ENCODE measurements at places on chromosomes 3 and 15.

DNA sequence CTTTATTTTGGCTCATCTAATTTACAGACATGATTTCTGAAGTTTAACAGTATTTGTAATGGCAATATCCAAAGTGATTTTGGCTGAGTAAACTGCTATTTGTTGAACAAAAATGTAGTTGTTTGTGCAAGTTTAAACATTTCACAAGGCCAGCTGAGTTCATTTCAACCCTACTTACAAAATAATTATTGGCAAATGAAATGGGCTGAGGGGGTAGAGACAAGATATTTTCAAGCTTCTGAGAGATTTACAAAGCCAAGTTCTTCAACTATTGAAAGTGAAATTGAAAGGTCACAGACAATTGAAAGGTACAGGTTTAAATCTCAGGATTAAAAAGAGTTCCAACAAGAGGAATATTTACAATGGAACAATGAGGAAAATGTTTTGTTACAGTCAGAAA is 77.1 kb downstream of the DUT start:
- no peak for DNase-seq

- peak; percentile 25 for DNase-seq
Measured at GRCh38 chr15:32663671-32664070, 22.2 kb downstream of the SCG5 start.

GRCh38 chr3:27209617-27210264 is 159.4 kb downstream of the NEK10 start:
- no peak for DNase-seq

DNA sequence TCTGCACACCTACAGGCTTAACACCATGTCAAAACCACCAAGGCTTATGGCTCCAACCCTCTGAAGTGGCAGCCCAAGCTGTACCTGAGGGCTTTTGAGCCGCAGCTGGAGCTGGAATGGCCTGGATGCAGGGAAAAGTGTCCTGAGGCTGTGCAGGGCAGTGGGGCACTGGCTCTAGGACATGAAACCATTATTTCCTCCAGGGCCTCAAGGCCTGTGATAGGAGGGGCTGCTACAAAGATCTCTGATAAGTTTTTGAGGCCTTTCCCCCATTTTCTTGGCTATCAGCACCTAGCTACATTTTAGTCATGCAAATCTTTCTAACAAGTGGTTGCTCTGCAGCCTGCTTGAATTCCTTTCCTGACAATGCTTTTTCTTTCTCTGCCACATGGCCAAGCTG is 37.6 kb downstream of the SPATA16 start:
- no peak for DNase-seq

DNA sequence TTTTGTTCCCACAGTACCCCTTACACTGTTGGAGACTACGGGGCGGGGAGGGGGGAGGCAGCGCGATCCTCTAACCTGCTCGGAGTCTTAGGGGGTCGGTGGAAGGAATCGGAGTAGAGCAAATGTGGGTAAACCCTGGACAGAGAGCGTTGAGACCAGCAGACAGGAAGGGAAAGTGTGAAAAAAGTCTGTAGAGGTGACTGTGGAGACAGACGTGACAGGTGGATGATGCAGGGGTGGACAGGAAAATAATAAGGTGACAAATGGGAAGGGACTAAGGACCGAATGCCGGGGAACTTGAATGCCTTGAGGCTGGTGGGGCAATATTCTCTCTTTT is 424 bp downstream of the EAF2 start:
- DNase-seq: peak; percentile 38

DNA sequence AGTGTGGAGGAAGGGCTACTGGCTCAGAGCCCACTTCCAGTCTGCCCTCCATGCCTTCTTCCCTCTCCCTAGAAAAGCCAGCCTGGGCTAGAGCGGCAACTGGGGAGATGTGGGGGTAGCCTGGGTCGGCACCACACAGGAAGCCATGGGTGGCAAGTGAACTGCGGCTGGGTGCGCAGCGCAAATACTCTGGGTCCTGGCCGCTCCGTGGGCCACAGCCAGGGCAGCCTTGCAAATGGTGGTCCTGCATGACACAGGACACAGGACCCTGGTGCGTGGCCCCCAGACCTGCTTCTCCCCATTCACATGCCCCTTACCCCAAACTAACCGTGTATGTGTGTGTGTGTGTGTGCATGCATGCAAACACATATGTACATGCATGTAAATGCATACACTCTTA is 25.7 kb downstream of the PRKCD start:
- DNase-seq: no peak

- DNase-seq: peak; percentile 46
Measured at GRCh38 chr3:184724699-184725098, 12.8 kb upstream of the MAGEF1 start.

GRCh38 chr3:180888992-180889560 is 23.4 kb upstream of the FXR1 start:
- DNase-seq: no peak

DNA sequence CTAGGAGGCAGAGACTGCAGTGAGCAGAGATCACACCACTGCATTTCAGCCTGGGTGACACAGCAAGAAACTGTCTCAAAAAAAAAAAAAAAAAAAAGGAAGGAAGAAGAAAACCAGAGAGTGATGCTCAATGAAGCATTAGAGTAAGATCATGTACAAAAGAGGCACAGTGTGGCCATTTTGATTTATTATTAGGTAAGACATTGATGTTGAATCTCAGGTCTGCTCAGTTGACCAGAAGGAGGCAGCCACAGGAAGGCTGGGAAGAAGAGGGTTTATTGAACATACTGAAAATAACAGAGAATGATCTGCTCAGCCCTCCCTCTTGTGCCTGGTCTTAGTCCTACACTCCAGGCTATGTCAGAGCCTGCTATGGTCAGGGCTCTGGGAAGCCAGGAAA is 15.6 kb downstream of the LRRK1 start:
- DNase-seq: no peak

DNA sequence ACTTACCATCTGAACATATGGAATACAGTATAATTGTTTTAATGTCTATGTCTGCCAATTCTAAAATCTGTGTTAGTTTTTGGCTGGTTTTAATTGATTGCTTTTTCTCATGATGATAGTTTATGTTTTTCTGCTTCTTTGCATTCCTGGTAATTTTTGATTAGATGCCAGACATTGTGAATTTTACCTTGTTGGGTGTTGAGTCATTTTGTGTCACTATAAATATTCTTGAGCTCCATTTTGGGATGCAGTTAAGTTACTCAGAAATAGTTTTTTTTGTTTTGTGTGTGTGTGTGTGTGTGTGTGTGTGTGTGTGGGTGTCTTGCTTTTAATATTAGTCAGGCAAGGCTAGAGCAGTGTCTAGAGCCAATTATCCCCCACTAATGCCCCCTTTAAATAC is 818.8 kb upstream of the NR2F2 start:
- DNase-seq: no peak

DNA sequence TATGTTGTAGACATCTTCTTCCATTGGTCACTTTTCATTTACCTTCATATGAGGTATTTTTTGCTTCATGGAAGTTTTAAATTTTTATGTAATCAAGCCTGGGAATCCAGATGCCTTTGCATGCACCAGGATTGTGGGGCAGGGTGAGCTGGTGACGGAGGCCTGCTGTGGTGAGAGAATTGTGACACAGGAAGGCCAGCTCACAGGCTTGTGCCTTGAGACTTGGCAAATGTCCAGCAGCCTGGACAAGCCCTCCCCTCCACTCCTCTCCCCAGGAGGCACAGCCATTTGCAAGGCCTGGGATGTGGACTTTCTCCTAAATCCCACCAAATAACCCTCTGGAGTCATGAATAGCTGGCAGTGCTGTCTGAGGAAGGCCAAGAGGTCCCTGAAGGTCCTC is 67.4 kb downstream of the RHCG start:
- peak; percentile 71 for DNase-seq

- DNase-seq: peak; percentile 1
Measured at GRCh38 chr3:131236421-131236820, 145.2 kb upstream of the NUDT16 start.

DNA sequence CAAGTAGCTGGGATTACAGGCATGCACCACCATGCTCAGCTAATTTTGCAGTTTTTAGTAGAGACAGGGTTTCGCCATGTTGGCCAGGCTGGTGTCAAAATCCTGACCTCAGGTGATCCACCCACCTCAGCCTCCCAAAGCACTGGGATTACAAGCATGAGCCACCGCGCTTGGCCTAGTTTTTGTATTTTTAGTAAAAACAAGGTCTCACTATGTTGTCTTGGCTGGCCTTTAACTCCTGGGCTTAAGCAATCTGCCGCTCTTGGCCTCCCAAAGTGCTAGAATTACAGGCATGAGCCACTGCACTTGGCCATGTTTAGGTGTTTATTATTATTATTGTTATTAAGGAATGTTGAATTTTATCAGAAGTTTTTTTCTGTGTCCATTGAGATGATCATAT is 14.7 kb downstream of the IL16 start:
- DNase-seq: no peak

GRCh38 chr15:82158811-82159210 is 103.7 kb downstream of the EFL1 start:
- DNase-seq: no peak

DNA sequence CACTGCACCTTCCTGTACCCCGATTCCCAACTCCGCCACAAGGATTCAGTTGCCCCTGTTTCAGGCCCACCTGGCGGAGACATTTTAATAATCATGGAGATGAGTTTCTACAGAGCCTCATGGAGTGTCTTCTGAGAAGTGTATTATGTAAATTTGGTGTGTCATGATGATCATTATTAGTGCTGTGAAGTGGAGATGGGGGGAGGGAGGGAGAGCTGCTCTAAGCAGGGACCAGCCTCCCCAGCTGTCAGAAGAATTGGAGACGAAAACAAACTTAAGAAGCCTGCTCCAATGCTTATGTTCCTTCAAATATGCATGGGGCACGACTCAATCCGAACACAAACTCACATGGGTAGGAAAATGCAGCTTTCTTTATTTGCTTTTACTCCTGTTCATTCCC is 127.8 kb downstream of the EPHB1 start:
- DNase-seq: peak; percentile 28

DNA sequence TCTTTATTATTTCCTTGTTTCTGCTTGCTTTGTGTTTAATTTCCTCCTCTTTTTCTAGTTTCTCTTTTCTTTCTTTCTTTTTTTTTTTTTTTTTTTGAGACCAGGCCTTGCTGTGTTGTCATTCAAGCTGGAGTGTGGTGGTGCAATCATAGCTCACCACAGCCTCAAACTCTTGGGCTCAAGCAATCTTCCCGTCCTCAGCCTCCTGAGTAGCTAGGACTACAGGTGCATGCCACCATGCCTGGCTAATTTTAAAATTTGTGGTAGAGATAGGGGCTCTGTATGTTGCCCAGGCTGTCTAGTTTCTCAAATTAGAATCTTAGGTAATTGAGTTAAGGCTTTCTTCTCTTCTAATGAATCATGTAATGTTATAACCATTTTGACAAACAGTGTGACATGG is 22.4 kb downstream of the SLMAP start:
- DNase-seq: no peak

DNA sequence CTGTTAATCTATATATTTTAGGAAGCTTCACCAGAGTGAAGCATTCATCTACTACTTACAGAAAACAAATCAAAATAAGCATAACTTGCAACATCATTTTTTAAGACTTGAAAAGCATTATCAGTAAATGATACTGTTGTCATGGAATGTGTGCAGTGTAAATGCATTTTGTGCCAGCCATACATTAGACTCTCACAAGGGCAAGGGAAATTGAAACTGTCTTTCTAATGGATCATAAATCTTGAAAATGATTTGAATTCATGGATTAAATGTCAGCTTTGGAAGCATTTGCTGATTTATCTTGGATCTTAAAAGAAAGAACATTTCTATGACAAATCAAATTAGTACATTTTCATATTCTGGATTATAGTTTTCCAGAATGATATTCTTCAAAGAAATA is 338.3 kb upstream of the SGO1 start:
- no peak for DNase-seq

DNA sequence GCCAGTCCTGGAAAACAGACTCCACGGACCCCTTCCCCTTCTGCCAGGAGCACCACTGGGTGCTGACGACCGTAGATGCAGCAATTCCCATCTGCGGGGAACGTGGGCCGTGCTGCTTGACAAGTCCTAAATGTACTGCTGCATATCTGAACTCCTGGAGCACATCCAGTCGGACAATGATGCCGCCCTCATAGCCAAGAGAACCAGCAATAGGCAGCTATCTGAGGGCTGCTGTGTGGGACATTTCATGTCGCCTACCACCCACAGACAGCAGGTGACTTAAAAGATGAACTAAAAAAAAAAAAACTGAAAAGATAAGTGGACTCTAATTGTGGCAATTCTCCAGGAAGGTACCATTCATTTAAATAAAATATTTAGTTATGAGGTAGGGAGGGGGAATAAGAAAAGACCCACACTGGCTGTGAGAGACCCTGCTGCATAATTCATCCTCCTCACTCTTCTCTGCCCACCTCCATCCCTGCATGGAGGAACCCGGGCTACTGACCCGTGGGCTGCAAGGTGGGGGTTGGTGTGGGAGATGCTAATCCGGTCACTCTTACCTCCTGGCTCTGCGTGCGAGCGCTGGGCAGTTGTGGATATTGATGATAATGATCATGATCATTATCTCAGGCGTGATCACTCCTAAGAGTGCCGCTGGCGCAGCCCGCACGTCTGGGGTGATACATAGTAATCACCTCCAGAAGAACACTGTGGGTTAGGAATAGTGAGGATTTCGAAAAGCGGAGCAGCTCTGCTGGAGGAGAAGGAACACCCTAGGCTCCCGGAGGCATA is 28.3 kb downstream of the ALS2CL start:
- DNase-seq: no peak

DNA sequence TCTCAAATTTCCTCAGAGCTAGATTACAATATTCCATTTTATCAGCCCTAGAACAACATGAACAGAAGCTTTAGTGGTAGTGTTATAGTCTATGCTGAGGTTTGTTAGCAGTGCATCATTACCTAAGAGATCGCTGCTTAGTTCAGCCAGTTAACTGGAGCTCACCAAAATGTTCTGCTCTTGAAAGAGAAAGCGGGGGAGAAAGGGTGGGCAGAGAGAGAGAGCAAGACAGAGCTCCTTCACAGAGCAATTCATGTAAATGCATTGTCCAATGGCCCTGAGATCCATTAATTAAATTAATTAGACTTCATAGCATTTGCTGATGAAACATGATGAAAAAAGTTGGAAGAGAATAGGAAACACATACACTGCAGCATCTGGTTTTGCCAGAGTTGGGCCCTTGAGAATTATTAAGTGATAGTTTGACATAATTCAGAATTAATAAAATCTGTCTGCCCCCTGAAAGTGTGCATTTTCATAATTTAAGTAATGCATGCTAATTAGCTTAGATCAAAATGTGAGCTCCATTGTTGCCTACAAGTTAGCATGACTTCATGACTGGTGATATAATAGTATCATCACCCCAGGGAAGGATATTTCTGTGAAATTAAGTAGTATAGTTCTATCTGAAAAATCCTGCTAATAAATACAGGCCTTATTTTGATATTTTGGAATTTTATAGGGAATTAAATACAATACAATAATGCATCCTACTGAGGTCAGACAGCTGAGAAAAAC is 86.9 kb upstream of the LYSMD4 start:
- DNase-seq: no peak

- DNase-seq: no peak
Measured at GRCh38 chr15:80266113-80266512, 14.1 kb upstream of the CTXND1 start.
